ENCODE measurements at places on chromosomes 2 and 18.
A peak's percentile ranks its signal among the peaks of the same experiment; 100 is the strongest.

DNA sequence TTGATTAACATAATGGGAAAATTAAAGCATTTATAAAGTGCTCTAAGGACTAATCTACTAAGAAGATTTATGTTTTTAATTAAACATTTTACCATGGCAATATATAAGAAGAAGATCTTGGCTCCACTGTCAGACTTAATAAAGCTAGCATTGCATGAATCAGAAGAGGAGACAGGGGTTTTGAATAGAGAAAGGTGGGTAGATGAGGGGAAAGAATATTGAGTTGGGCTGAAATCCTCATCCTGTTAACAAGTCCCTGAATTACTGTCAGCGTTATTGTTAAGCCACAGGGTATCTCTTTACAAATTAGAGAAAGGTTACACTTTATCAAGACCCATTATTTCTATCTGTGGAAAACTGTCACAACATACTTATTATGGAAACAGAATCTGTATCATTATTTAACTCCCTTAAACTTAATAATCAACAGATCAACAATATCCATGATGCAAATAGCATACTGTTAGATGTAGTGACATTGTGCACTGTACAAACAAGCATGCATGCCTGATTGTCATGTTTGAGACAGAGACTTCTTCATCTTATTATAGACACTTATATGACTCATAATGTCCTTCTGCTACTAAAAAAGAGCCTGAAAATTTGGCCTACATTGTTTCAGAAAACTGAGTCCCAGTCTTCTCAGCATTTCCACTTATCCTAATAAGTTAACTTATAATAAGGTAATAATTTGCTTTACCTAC, 304.1 kb downstream of the NRXN1 start:
- no peak for DNase-seq

- DNase-seq: no peak
Measured at GRCh38 chr2:235131334-235132305, 179.8 kb downstream of the SH3BP4 start.

- DNase-seq: no peak
Measured at GRCh38 chr18:3466045-3466444, 16.1 kb downstream of the TGIF1 start.

DNA sequence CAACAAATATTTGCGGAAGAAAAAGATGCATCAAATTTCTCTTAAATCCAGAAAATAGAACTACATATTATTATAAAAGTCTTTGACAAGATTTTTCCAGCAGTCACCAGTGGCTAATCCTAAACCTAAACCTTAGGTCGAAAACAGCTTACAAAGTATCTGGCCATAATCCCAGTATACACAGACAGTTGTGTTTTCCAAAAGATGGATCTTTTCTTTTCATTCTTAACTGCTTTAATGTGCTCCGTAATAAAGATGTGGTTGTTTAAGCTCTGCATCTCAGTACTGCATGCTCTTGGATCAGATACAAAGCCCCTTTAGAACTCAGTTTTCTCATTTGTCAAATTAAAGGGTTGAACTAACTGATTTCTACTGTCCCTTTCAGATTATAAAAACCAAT, 247.8 kb downstream of the TXNL1 start:
- DNase-seq: no peak

GRCh38 chr2:222756362-222756831, 84.9 kb downstream of the MOGAT1 start:
- DNase-seq: no peak

GRCh38 chr2:38771632-38772031, 6.4 kb upstream of the GEMIN6 start:
- no peak for DNase-seq

- no peak for DNase-seq
Measured at GRCh38 chr2:37576831-37577230, 94.6 kb downstream of the CDC42EP3 start.

DNA sequence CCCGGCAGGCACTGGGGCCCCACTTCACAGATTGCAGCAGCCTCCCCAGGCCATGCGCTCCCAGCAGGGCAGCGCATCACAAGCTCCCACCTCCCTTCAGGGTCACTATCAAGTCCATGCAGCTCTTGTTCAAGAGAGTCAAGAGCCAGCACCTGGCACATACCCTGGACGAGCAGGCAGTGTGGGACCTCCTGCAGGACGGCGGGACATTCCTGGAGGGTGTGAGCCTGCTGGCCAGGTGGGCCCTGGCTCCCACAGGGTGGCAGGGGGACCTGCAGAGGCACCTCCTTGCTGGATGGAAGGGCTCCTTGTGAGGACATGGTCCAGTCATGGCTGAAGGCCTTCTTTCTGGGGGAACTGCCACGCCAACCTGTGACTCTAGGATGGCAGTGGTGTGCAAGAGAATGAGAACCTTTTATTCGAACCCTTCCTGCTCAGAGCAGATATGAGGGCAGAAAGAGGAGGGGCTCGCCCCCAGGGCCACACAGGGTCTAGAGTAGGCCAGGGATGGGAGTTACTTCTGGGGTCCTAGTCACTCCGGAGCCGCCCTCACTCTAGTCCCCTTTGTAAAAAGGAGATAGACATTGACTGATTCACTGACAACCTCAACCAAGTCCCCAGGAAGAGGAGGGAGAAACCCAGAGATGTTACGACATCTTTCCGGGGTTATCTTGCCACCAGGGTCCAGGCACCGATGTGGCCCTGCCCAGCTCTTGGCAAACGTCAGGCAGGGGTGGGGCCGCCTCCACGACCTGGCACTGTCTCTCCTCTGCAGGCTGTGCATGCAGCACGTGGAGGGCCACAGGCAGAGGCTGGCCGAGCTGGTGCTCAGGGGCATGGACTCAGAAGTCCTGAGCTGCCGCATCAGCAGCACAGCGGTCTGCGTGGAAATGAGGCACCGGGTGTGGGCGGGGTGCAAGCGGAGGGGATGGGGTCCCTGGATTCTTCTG, 31.3 kb downstream of the HJURP start:
- DNase-seq: peak; percentile 27

- peak; percentile 61 for DNase-seq
Measured at GRCh38 chr2:201182650-201183364, at the start of gene CASP10. TSS of gene CASP10 (plus strand) at chr2:201183141. CDS start at chr2:201185778, 2,637 bp downstream.

GRCh38 chr2:116585669-116586327, 1228.7 kb upstream of the DDX18 start:
- DNase-seq: no peak

DNA sequence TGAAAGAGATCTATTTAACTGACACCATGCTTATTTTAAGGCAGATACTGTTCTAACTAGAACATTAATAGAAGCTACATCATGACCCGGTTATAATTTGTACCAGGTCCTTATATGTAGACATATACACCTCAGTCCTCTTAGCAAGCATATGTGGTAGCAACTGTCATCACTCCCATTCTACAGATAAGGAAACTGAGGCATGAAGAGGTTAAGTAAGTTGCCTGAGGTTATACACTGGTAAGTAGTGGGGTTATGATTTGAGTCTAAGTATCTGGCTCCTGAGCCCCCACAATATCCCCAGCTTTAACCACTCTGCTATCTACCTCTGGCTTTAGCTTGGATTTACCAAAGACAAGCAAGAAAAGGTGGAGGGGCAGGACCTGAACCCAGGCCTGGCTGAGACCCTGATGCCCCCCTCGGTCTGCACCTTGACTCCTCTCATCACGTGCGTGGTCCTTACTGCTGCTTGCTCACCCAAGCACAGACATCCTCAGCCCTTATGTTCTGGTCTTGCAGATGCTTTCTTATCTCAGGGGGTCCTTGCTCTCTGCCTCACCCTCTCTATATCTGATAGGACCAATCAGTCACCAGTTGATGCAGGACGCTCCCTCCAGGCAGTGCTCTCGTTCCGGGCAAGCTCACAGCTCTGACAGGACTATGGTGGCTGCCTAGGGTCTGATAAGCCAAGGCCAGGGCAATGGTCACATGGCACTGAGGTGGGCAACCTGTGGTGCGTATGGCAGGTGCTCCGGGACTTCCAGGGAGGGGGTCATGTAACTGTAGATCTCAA, 4.0 kb downstream of the DYSF start:
- DNase-seq: no peak

- DNase-seq: peak; percentile 52
Measured at GRCh38 chr2:240374085-240374907, 61.2 kb upstream of the GPC1 start.

- DNase-seq: no peak
Measured at GRCh38 chr2:101002562-101003277, 631 bp downstream of the RPL31 start.

GRCh38 chr2:151730262-151730975, 3.9 kb downstream of the NEB start:
- no peak for DNase-seq

DNA sequence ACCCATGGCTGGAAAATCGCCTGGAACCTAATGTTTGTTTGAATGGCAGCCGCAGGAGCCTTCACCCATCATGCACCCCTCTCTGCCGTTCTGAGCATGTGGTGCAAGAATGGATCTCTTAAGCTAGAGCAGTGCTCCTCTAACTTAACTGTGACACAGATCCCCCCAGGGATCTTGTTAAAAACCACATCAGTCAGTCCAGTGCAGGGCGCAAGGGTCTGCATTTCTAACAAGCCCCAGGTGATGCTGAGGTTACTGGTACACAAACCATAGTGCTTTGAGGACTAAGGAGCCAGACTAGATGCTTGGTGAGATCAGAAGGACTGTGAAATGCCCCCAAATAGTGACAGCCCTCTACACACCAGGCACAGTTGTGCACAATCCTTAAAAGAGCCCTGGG, 87.1 kb upstream of the KCTD1 start:
- no peak for DNase-seq

DNA sequence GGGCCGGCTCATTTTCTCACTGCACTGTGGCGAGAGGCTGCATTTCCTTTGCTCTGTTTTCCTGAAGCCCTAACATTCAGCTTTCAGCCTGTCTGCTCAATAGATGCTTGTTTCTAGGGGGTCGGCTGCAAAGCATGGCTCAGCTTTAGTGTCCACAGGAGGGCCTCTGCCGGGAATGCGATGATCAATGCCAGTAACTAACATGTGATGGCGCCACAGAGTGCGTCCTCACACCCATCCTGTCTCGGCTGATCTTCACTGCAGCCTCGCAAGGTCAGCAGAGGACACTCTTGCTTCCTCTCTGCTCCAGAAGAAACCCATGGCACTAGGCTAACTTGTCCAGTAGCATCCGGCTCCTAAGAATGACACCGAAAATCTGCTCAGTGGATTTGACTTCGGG, 156.4 kb upstream of the PXDN start:
- DNase-seq: no peak

GRCh38 chr2:158762336-158762735, 32.8 kb upstream of the DAPL1 start:
- no peak for DNase-seq

DNA sequence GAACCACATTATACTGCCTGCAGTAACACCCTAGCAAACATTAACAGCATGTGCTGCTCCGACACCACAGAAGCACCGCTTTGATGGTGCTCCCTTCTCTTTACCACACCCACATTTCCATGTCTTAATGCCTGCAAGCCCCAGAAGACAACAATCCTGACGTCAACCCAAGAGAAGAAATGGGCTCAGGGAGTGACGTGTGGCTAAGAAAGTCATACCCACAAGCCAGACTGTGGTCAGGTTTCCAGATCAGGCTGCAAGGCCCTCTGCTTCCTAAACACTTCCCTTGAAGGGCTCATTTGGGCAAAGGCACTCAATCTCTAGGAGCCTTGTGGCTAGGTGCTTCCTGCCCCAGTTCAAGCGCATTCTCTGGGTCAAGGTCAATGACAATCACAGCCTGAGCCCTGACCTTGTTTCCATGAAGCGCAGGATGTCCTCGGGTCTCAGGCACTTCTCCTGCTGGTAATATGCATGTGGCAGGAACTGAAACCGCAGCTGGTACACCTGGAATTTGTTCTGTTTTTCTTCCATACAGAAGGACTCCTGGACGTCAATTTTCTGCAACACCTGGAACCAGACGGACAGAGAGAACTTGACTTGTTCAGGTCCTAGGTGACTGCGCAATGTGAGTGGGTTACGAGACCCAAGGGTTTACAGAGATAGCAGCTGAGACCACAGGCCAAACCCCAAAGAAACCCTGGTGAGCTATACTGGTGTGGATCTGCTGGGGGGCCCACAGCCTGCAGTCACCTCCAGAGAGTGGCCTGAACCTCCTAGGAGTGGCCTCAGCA, 67.2 kb downstream of the POLR1A start:
- no peak for DNase-seq

DNA sequence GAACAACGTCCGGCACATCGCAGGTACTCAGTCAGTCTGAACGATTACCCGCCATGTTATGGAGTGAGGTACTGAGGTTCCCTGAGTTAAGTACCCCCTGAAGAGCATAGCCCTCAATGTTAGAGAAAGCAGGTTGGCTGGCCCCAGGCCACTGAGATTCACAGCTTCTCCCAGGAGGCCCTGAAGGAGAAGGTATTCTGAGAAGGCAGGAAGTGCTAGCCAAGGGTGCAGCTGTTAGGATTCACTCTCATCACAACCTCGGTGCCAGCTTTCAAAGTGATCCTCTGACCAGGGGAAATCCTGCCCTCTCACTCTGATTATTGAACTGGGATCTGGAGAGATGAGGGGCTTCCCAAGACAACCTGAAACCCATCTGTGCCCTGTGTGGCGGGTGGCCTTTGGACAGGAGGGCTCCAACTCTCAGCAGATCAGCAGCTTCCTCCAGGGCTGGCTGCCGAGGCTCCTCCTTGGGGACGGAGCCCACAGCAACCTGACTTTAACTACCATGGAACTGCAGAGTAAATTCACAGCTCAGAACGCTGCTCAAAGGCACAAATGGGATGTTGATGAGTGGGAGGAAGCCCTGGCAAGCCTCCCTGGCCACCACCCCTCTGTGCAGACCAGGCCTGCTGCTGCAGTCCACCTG, 7.8 kb downstream of the EHD3 start:
- DNase-seq: no peak

GRCh38 chr2:70141212-70141901, 49.5 kb downstream of the C2orf42 start:
- DNase-seq: peak; percentile 52

GRCh38 chr18:41967680-41968079, 12.6 kb downstream of the PIK3C3 start:
- no peak for DNase-seq

Measured in HuH-7.5 (cell line).